ENCODE measurements at places on chromosomes 16 and 17.

- no peak for DNase-seq
Observed at GRCh38 chr17:39461926-39462569, 762 bp downstream of the CDK12 start.

DNA sequence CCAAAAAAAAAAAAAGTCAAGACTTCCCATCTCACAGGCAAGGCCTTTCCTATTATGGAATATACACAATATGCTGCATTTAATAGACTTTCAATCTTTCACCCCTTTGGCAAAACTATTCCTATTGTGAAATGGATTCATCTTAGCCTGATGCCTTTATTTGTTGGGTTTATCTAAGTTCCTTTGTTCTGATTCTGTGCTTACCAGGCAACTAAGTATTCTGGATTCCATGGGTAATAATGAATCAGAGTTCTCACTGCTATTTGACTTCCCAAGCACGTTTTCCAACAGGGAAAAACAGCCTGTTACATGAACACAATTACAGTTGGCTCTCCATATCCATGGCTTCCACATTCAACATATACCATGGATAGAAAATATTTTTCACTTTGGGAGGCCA is 135.5 kb downstream of the MYO1D start:
- DNase-seq: no peak

DNA sequence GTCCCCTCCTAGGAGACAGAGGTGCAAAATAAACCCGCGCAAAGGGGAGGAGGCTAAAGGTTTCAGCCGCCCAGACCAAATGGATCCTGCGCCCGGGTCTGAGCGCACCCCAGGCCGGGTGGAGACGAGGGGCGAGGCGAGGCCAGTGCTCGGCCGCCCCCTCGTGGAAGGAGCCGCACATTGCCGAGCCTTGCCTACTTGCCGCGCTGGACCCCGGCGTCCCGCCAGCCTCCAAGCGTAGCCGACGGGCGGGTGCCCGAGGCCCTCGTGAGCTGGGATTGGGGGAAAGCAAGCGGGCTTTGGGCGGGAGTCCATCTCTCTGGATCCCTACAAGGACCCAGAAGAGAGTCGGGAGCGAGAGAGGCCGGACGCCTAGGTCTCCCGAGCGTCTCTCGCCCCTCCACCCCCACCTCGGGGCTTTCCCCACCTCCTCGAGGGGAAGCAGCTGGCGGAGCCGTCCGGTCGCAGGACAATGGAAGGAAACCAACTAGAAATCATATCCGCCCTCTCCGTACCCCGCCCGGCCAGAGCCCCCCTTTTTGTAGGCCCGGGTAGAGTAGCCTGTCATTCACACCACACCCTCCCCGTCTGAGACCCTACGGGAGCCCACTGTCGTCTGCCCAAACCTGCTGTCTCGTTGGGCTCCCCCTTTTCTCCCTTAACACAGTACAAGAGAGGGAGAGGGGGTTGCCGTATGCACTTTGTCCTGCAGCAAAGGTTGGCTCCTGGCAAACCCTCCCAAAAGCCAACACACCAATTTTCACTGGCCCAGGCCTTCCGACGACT is 664 bp upstream of the BCL6B start:
- DNase-seq: peak; percentile 78

- no peak for DNase-seq
Observed at GRCh38 chr17:61335105-61335844, 64.4 kb upstream of the TBX2 start.

DNA sequence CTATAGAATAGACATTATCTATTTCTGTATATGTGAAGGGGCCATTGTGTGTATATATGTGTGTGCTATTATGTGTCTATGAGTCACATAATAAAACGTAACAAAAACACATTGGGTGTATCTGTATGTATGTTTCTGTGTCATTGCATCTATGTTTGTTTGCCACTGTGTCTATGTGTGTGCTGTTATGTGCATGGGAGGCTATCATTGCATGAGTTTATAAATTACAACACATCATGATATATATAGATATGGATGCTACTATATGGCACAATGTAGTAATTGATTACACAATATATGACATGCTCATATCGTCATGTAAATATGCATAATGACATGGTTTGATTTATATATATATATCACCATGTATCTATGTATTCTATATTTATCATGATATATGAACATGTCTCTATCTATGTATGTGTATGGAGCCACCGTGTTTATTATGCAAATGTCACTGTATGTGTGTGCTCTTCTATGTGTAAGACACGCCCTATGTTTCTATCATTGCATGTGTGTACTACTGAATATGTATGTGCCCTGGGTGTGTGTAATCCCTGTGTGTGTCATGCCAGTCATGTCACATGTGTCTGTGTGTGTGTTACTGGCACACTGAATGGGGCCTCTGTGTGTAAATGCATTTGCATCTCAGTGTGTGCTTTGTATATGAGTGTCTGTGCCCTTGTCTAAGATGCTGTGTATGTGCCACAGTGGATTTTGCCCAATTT is 1.4 kb upstream of the TSPOAP1 start:
- DNase-seq: no peak

DNA sequence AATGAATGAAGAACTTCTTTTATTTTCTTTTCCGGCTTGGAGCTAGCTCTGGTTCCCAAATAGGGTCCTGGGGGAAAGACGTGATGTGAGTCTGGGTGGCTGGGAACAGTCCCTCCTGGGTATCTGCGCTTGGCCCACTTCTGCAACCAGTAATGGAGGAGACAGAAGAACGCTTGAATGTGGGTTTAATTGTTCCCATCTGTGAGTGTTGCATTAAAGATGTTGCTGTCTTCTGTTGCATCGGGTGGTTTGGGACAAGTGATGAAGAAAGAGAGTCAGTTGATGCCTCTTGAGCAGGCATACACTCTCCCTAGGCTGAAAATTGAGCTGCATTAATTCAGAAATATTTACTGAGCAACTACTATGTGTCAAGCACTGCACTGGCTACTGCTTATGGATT is 511.1 kb downstream of the CDH13 start:
- no peak for DNase-seq

DNA sequence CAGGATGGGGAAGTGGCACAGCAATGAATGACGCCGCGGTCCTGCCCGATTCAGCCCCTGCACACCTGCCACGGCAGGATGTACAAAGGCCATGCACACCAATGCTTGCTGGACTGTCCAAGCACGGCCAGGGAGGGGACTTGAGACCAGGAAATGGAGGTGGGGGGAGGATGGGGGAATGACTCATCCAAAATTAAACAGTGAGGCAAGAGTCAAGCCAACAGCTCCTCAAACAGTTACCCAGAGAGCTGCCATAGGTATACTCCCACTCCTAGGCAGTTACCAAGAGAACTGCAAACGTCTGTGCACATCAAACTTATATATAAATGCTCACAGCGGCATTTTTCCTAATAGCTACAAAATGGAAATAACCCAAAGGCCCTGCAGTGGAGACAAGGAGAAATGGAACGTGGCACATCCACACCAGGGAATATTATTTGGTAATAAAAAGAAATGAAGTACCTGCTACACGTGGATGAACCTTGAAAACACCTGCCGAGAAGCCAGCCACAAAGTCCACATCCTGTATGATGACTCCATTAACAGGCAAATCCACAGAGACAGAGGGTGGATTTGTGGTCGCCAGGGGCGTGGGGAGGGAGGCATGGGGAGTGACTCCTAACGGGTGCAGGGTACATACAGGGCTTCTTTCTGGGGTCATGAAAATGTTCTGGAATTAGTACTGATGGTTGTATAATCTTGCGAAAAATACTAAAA is 54.1 kb downstream of the VAC14 start:
- peak; percentile 46 for DNase-seq
